ENCODE measurements at places on chromosomes 6 and 20. TPM values are rescaled to one million over a fixed set of nuclear protein-coding genes. Genes with fewer than 3 reads are reported as not detected.

DNA sequence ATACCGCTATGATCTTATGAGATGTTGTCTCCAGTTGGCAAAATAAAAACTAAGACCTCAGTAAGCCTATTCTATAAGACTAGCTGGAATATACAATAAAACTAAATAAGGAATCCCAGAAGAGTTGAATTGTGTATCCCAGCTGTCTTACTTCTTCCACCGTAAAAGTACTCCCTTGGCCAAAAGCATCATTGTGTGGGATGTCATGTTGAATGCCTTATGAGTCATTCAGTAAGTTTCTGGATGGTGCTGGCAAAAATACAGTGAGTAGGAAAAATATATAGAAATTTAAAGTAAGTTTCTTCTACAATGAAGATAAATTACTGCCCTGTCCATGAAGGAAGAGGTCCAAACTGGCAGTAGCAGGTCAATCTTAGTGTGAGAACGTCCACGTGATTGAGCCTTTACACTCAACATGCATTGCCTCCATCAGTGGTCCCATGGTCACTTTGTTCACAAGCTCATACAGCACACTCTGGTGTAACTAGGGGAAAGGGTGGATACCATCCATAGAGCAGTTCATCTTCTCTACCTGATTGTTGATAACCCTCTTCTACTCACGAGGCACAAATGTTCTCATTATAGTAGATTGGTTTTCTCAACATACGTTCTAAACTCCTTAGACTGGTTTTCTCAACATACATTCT is 13.7 kb upstream of the ZNF318 start:
- H3K4me3 ChIP-seq, result no peak overlapping the region
- DNase-seq, result no peak
- H3K27me3 ChIP-seq, result no peaks in the 10 kb centered on the region
- peaks cover 69% of the 10 kb centered on the region for H3K4me1 ChIP-seq
- no peaks in the 10 kb centered on the region for H3K36me3 ChIP-seq

DNA sequence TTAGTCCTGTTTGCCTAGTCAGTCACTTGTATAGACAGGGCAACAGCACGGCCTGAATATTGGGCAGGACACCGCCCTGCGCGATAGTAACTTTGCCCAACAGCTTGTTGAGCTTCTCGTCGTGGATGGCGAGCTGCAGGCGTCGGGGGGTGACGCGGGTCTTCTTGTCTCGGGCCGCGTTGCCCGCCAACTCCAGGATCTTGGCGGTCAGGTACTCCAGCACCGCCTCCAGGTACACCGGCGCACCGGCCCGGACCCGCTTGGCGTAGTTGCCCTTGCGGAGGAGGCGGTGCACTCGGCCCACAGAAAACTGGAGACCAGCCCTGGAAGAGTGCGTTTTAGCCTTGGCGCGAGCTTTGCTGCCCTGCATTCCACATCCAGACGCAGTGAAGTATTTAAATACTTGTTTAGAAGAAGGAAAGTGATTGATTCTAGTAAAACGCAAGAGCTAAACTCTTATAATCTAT is 92.8 kb upstream of the BTN3A2 start:
- H3K4me1 ChIP-seq, result peaks cover 3% of the 10 kb centered on the region
- DNase-seq, result no peak
- no peaks in the 10 kb centered on the region for H3K36me3 ChIP-seq
- no peaks in the 10 kb centered on the region for H3K27me3 ChIP-seq
- peak overlapping the region; percentile 72 for H3K4me3 ChIP-seq

DNA sequence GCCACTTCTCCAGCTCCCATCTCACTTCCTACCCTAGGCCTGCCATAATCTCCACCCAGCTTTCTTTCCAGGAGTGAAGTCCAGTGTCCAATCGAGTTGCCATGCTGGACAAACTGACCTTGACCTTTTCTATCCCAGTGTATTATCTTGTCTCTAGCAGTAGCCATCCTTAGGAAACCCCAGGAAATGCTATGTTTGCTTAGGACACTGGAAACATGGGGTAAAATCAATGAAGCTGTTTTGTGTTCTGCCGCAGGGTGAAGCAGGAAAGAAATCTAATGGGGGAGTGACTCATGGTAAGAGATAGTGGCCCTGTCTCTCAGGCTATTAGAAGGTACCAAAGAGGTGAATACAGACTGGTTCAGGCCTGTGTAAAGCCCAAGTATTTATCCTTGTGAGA is 1110.1 kb upstream of the FLRT3 start:
- H3K4me1 ChIP-seq, result no peaks in the 10 kb centered on the region
- H3K4me3 ChIP-seq, result no peak overlapping the region
- no peaks in the 10 kb centered on the region for H3K27me3 ChIP-seq
- no peaks in the 10 kb centered on the region for H3K36me3 ChIP-seq
- DNase-seq, result no peak

Gene SFTA2
- total RNA-seq, result 0.93 TPM

Gene F13A1
- 1.6 TPM for total RNA-seq

Measured in GM12878 (cell line).